Activated CD4-positive, alpha-beta T cell treated with anti-CD3 and anti-CD28 coated beads for 36 hours (primary cell): ENCODE measurements at places on chromosomes 7 and 10. TPM values are rescaled to one million over a fixed set of nuclear protein-coding genes. Genes with fewer than 3 reads are reported as not detected.

GRCh38 chr10:44334621-44335184 is 50.2 kb downstream of the CXCL12 start:
- no peak for DNase-seq

DNA sequence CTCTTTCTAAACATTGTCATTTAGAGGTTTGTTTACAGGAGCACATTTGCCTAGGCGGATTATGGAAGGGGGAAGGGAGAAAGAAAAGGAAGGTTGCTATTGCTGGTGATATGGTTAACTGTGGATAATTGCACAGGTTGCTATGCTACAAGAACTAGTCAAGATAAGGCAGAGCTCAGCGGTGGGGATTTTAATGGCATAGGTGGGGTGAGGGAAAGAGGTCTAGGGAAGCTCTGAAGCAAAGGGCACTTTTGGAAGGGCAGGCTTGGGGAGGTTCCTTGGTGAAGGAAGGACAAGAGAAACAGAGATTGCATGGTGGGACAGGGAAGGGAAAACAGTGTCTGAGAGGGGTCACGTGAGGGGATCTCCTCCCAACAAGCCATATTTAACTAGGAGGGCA is 19.5 kb downstream of the HYAL4 start:
- no peak for DNase-seq

GRCh38 chr7:117587931-117588330 is 108.1 kb downstream of the CFTR start:
- no peak for DNase-seq

DNA sequence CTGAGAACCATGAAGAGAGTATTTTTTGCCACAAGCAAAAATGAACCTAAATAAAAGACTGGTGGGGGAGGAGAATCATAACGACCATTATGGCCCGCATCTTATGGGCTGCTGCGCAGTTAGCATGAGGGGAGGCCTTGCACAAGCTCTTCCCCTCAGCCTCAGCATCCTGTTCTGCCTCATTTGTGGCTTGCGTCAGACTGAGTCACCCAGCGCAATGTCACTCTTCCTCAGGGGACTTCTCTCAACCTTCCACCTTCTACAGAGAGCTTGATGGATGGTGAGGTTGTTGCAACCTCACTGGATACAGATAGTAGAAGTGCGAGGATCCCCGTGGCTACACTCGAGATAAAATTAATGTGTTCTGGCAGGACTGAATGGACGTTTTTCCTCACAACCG is 16.8 kb upstream of the GPR15LG start:
- peak; percentile 70 for DNase-seq

The CFAP46 gene
- total RNA-seq, result 0.16 TPM

The TEX47 gene
- total RNA-seq, result not detected

GRCh38 chr10:103852189-103852711 is 3.1 kb downstream of the SH3PXD2A start:
- DNase-seq, result no peak

DNA sequence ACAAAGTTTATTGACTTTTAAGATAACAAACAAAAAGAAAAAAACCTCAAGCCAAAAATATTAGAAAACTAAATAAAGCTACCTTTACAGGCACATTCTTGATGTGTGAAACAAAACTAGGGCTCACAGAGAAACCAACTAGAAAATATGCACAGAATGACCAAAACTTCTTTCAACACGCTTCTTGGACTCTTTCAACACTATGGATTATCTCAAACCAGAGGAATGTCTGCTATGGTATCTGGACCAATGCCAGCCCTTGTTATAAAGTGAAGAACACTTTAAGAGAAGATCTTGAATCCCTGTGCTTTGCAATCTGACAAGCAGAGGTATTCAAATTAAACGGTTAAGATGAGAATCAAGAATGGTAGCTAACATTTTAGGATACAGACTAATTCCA is 76.6 kb downstream of the DNAJC1 start:
- DNase-seq, result no peak

- no peak for DNase-seq
Measured at GRCh38 chr10:112732277-112732921, 217.6 kb upstream of the TCF7L2 start.

GRCh38 chr7:84339306-84339705 is 144.7 kb upstream of the SEMA3A start:
- DNase-seq, result no peak

The ANKRD61 gene
- total RNA-seq, result 0.19 TPM

GRCh38 chr10:86711513-86712316 is 43.4 kb downstream of the LDB3 start:
- peak; percentile 73 for DNase-seq

DNA sequence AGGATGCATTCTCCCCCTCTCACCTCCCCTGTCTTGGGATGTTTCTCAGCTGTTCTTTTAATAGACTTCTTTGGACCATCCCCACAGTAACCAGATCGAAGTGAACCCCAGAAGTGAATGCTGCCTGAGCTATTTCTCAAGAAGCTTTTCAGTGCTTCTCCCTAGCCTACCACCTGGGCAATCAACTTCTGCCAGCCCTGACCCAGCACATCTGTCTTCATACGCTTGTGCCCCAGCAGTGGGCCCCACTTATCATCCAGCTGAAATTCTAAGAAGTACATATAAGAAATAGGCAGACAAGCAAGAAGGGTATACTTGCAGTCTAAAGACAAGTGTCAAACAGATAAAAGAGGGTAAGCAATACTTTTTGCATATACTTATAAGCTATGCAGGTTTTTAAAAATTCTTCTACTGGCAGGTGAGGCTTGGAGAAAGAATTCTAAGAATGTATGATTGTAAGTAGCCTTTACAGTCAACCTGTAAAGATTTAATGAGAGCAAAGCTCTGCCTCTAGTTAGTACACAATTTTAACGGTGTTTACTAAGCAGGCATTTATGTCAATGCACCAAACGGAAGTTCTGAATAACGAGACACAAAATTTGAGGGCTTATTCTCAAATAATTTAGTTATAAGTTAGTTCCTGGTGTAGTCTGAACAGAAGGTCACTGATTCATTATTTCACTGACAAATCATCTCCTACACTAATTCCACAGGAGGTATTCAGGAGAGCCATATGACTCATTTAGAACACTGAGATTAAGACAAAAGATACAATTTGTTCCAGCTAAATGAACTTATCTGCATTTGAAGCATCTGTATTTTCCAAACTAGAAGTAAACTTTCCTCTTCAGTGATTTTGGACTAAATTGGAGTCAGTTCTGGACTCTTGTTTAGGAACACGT is 83.3 kb downstream of the RNLS start:
- DNase-seq, result no peak

GRCh38 chr7:136685501-136686173 is 182.8 kb upstream of the CHRM2 start:
- DNase-seq, result no peak

GRCh38 chr10:78000956-78001472 is 28.3 kb downstream of the POLR3A start:
- DNase-seq, result no peak

GRCh38 chr10:132204781-132205473 is 18.2 kb downstream of the DPYSL4 start:
- DNase-seq, result no peak

- peak; percentile 97 for DNase-seq
Measured at GRCh38 chr10:133394064-133394663, at the start of gene MTG1. Gene MTG1 (plus strand): TSS chr10:133394157. CDS start chr10:133394221, 64 bp downstream.

The MRC1 gene
- 0.04 TPM for total RNA-seq
